ENCODE measurements at places on chromosomes 1 and 21.

GRCh38 chr21:33367309-33367973 lies 35.8 kb upstream of the IFNGR2 start:
- DNase-seq = no peak

- no peak for DNase-seq
These were observed 17.4 kb downstream of the ADARB1 start for GRCh38 chr21:45091550-45092322.

- DNase-seq = no peak
These were observed 10.5 kb downstream of the RAVER2 start for GRCh38 chr1:64755361-64755760.

DNA sequence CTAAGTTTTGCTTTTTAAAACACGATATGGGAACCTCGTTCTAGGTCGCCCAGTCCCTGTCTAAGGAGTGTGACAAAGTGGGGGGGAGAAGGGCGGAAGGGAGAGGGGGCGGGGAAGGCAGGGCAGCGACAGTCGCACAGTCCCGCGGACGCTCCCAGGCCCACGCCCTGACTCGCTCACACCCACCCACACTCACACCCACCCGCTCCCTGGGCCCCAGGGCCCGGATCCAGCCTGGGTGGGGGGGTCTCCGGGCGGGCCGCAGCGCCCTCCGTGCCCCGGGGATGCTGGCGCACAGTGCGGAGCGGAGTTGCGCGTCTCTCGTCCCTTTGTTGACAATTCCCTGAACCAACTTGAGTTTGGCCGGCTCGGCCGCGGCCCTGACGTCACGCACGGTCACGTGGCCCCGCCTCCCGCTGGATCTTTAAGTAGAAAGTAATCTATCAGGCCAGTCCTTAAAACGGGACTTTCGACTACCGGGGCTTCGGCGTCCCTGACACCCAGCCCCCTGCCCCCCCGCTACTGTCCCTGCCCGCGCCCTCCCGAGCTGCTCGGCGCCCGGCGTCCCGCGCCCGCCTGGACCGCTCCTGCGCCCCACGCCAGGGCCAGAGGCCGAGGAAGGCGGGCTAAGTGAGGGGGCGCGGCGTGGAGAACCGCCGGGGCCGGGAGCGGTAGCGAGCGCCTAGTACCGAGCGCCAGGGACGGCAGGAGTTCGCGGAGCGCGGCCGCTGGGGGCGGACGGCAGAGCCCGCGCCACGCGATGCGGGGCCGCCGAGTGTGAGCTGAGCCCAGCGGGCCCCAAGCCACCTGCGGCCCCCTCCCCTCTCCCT lies at the start of gene FOXD3:
TSS of gene FOXD3 (plus strand) at position 454 of the 830 bp plus-strand sequence. CDS start 492 bp downstream, outside the sequence.
- no peak for DNase-seq

GRCh38 chr1:147821883-147822282 lies 61.5 kb upstream of the GJA5 start:
- DNase-seq = no peak

DNA sequence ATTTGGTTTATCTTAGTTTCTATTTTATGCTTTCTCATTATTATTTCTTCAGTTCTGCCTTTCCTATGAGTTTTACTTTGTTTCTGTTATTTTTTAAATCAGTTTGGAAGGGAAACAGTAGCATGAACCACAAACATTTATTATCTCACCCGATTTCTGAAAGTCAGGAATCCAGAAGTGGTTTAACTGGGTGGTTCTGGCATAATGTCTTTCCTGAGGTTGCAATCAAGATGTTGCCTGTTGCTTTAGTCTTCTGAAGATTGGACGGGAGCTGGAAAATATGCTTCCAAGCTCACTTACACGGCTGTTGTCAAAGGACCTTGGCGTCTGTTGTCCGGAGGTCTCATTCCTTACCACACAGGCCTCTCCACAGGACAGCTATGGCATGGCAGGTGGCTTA lies 50.4 kb downstream of the SNRPE start:
- DNase-seq = no peak

DNA sequence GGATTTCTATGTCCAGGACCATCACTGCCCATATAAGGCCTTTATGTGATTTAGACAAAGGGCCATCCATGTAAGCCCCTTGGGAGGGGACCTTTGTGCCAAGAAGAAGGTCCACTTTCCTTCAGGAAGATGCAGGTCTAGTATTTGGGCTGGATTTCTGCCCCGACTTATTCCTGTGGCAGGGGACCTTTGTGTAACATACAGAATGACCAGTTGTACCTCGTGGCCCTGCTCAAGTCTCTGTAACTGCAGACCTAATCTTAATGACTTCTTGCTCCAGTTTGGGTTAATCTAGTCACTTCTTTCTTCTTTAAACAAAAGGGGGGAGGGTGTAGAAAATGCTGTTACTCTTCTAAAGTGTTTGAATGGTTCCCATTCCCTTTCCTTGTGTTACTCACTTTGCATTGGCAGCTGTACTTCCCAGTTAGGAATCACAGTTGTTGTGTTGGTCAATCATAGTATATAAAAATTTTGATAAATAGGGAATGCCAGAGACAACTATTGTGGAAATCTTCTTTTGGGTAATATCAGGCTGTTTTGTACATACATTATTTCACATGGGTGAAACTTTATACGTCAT lies 54.2 kb downstream of the MIGA1 start:
- no peak for DNase-seq

- no peak for DNase-seq
These were observed 145.8 kb upstream of the ERRFI1 start for GRCh38 chr1:8171751-8172464.

DNA sequence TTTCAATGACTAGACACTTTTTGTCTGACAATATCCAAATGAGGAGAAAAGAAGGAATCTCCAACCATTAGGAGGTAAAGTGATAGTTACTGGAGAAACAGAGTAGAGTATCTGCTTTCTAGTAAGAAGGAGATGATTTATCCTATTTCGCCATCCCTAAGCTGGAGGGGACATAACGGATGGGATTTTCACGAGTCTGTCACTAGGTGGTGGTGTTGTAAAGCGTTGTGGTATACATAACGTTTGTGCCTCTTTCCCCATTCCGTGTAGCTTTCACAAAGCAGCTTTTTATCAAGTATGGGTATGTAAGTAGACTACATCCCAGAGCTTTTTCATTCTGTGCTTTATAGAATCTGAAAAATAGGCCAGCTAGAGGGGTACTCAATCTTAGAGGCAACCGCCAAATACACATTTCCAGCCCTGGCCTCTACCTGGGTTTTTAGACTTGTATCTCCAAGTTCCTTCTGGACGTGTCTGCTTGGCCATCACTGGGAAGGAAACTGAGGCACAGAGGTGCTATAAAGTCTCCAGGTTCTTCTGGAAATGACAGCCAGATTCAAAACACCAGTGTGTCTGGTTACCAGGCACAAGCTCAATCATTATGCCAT lies 33.3 kb upstream of the FAM3B start:
- no peak for DNase-seq

- DNase-seq = no peak
These were observed 57.8 kb downstream of the ZNF281 start for GRCh38 chr1:200351826-200352549.

DNA sequence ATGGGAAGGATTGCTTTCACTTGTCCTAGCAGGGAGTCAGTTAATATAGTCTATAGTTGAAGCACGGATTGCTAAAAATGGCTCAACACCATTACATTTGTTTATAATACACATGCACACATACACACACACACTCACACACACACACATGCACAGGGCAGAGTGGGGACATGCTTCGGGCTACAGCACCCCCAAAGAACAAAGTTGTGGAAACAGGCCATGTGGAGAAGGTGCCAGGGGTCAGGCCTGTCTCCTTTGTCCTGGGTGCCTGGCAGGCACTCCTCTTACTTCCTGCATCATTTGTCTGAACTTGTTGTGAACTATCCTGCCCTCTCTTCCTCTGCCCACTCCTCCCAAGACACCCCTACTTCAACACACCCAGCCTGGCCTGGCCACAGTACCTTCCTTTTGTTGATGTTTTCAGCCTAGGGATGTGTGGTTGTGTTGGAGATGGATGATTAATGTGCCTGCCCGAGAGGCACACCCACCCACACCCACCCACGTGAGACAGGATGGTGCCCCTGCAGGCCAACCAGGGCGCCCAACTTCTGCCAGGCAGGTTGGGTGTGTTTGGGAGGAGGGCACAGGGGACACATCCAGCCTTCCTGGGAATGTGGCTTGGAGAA lies 17.5 kb downstream of the RASSF5 start:
- DNase-seq = no peak

- no peak for DNase-seq
These were observed 767 bp upstream of the EGLN1 start for GRCh38 chr1:231422798-231423309.

DNA sequence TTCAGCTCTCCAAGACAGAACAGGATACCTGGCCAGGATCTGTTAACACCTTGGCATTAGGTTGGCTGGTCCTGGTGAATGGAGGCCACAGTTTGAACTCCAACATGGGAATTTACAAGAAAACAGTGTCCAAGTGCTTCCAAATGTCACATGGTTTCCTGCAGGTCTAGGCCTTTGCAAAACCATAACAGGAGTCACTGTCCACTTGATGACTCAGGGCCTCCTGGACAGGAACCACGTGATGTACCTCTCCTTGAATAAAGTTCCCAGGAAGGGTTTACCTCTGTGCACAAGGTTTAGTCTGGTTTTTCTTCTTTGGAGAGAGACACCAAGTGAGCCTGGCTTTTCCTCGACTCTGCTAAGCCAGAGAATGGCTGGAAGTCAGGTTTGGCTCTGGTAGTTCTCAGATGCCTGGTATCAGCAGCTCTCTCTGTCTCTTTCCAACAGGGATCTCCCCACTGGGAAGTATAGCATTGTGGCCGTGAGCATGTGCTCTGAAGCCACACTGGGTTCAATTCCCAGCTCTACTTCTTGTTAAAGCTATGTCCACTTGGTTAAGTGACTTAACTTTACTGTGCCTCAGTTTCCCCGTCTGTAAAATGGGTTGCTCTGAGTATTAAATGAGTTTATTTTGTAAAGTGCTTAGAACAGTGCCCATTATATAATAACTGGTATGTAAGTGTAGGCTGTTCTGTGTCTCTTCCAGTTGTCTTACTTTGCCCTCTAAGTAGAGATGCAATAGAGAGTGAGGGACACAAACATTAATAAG lies 27.3 kb upstream of the TMEM61 start:
- no peak for DNase-seq

All from NK-92 treated with Interleukin-12 subunit alpha and Interleukin-12 subunit beta, amount 100 ng/mL, for 24 hours (cell line).